ENCODE measurements at places on chromosomes 7 and 10. TPM values are rescaled to one million over a fixed set of nuclear protein-coding genes. Genes with fewer than 3 reads are reported as not detected.

- H3K36me3 ChIP-seq: no peaks in the 10 kb centered on the region
- no peak overlapping the region for H3K27ac ChIP-seq
- DNase-seq: no peak
- no peaks in the 10 kb centered on the region for H3K4me1 ChIP-seq
- H3K4me3 ChIP-seq: no peak overlapping the region
- no peaks in the 10 kb centered on the region for H3K27me3 ChIP-seq
Measured at GRCh38 chr7:36838616-36839225, 114.4 kb upstream of the AOAH start.

- H3K4me3 ChIP-seq: no peak overlapping the region
- no peaks in the 10 kb centered on the region for H3K36me3 ChIP-seq
- no peak overlapping the region for H3K27ac ChIP-seq
- H3K27me3 ChIP-seq: no peaks in the 10 kb centered on the region
- DNase-seq: no peak
Measured at GRCh38 chr10:94607111-94607510, 61.5 kb downstream of the HELLS start.

DNA sequence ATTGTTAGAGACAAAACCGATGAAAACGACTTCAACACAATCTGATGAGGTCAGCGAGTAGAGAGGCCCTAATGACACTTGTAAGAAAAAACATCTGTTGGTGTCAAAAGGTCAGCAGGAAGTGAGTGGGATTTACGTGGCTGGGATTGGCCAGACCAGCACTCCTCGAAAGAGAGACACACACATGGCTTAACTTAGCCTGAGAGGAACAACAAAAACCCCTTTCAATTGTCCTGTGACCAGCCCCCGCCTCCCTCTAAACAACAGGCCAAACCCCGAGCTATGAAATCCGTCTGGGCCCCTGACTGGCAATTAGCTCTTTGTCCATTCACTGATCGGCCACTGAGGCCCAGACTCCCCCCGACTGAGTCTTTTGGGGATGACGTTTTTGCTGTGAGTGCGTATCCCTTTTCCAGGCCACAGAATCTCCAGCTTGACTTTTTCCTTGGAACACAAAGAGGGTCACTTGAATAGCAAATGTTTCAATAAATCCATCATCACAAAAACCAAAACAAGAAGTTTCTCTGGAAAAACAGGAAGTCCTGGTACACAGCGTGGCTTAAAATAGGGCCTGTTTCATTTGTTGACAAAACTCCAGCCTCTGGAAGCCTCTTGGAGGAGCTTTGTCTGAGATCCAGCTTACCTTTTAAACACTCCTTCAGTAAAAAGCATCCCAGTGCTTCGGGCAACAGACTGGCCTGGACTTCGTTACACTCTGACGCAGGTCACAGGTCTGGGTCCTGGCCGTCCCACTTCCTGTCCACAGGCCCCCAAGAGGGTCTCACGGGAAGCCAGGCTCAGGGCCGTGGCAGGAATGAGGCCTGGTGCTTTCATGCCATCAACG is 103.0 kb downstream of the CTBP2 start:
- no peak overlapping the region for H3K27ac ChIP-seq
- no peaks in the 10 kb centered on the region for H3K27me3 ChIP-seq
- H3K36me3 ChIP-seq: peaks cover 8% of the 10 kb centered on the region

- H3K27me3 ChIP-seq: no peaks in the 10 kb centered on the region
Measured at GRCh38 chr7:93053949-93054943, 63.5 kb downstream of the SAMD9 start.

GDF10 gene
- not detected for total RNA-seq

MNX1 gene
- 3.7 TPM for total RNA-seq

All from PC-3 (cell line).